ENCODE measurements at places on chromosomes 7 and 10.

- no peak for DNase-seq
Observed at GRCh38 chr10:101380353-101381017, 26.5 kb downstream of the BTRC start.

GRCh38 chr7:154869436-154869835, 133.5 kb downstream of the PAXIP1 start:
- no peak for DNase-seq

- DNase-seq, result no peak
Observed at GRCh38 chr10:36183056-36183455, 541.0 kb upstream of the FZD8 start.

DNA sequence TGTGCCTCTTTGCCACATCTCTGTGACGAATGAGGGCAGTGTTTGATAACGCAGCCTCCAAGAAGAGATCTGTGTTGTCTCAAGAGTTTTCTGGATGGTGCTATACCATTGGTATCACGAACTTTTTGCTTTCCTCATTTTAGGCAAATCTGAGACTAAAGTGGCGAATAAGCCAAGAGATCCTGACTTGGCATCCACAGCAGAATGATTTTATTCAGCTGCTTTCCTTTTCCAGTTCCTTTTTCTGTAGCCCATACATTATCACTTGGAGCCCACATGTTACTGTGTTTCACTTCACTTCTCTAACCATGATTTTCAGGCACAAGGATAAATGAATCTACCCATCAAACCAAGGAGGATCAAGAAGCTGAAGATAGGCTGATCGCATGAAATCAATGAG, 177.9 kb upstream of the PTN start:
- no peak for DNase-seq

DNA sequence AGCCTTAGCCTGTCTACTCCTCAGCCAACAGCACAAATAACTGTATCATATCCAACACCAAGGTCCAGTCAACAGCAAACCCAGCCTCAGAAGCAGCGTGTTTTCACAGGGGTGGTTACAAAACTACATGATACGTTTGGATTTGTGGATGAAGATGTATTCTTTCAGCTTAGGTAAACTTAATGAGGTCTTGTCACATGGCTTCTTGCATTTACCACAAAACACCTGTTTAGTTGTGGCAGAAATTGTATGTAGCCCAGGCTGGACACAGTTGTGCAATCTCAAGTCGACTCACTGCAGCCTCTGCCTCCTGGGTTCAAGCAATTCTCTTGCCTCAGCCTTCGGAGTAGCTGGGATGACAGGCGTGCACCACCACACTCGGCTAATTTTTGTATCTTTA, 21.4 kb downstream of the CCAR1 start:
- no peak for DNase-seq

DNA sequence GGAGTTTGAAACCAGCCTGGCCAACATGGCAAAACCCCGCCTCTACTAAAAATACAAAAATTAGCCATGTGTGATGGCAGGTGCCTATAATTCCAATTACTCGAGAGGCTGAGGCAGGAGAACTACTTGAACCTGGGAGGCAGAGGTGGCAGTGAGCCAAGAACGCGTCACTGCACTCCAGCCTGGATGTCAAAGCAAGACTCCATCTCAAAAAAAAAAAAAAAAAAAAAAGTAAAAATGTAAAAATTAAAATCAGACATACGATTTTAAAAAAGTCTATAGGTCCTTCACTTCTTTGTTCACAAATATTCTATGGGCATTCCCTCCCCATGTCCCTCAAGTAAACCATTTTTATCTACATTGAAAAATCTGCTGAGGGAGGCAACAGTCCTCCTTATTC, 34.9 kb upstream of the TLL2 start:
- no peak for DNase-seq

DNA sequence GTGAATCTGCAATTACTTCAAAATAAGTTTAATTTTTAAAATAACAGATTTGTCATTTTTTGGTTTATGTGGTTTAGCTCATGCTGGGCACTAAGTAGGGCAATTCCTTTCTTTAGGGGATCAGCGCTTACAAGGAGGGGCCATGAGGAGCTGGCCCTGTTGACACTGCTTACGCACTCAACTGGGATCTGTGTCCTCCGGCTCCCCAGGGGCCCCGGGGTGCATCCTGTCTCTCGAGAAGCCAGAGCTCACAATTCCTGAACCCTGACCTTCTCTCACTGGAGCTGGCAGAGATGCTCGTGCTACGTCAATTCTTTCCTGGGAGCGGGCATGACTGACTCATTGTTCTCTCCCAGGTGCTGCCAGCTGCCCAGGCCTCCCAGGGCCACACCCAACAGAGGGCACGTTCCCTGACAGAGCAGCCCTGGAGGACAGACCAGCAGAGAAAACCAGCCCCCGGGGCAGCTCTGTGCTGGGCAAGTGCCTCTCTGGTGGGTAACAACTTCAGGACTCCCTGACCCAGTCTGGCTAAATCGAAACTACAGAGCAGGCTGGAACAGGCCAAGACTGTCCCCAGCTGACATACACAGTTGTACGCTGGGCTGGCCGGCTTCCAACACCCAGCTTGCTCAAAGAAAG, 36.8 kb downstream of the CTBP2 start:
- no peak for DNase-seq

DNA sequence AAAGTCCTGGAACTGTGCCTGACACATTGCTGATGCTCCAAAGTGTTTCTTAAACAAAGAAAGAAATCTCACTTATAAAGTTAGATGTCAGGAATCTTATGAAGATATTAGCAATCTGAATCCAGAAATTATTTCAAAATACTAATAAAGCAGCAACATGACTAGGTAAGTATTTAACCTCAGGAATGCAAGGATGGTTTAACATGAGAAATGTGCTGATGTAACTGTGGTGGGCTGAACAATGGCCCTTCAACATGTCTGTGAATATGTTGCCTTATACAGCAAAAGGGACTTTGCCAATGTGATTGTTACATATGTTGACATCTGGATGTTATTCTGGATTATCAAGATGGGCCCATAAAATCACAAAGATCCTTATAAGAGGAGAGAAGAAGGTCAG, 87.1 kb downstream of the TEX36 start:
- no peak for DNase-seq

DNA sequence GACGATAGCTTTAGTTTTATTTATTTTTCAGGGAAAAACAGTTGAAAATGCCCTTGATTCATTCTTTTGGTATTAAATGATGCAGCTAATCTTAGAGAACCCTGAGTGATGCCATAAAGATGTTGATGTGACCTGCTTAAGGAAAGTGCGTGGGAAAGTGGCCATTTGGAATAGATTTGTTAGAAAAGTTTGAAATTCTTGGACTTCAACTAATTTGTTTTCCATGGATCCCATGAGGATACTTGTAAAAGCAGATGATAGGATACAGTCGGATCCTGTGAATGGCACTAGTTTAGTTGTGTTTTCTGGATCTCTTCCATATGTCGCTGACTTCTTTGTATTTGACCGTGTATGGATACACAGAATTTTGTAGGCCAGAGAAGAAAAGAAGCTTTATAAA, 69.0 kb downstream of the SEPTIN7 start:
- DNase-seq, result no peak

DNA sequence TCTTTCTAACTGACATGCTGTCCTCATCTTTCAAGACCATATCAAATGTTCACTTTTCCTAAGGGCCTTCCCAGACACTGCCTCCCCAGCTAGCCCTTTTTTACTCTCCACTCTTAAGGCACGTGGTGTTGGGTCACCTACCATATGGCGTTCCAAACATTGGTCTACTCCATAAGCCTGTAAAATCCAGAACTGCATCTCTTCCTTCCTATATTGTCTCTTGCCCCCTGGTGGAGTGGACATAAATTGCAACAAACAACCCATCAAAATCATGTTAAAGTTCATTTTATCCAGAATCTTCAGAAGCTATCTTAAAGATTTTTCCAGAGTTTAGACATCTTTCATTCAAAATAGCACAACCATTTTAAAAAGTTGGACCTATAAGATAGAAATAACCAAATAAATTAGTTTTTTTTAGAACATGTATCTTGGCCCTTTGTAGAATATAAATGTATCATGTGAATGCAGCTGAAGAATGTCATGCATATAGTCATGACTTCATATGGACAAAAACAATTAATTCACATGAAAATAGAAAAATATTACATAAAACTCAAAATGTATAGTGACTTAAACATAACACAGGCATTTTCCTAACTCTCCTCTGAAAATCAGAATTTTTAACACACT, 180.6 kb upstream of the CHRM2 start:
- peak; percentile 83 for DNase-seq

- no peak for DNase-seq
Observed at GRCh38 chr10:119755446-119755845, 29.6 kb downstream of the INPP5F start.

DNA sequence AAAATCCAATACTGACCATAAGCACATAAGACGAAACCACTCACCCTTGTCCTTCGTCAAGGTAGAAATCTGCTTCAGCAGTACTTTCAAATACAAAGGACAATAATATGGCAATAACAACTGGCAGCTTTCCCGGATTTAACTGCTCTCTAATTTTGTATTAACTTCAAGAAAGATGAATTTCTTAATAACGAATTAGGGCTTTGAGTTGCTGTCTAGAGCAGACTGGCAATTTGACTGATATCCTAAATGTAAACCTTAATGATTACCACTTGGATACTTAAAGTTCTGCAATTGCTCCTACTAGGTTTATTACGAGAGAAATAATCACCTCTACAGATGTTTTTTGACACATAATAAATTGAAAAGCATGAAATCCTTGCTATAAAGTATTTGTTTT, 418.7 kb downstream of the MAGI2 start:
- DNase-seq, result no peak

- DNase-seq, result peak; percentile 74
Observed at GRCh38 chr10:96229568-96230030, 41.8 kb downstream of the BLNK start.

GRCh38 chr10:113235508-113235907, 285.5 kb downstream of the TCF7L2 start:
- no peak for DNase-seq

DNA sequence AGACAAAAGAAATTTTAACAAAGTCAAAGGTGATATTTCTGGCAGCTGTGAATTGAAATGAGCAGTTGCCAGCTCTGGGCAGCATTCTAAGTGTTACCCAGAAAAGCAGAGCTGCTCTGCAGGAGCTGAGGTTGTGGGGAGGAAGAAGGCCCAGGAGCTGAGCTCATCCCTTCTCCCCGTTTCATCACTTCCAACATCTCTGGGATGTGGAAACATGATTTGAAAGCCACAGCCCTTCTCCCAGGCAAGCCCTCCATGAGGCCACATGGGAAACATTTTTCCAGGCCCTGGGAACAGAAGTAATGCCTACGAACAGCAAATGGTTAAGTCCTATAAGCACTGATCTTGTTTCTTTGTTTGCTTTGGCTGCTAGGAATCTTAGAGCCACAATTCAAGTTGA, 10.9 kb upstream of the DMBT1 start:
- DNase-seq, result no peak

DNA sequence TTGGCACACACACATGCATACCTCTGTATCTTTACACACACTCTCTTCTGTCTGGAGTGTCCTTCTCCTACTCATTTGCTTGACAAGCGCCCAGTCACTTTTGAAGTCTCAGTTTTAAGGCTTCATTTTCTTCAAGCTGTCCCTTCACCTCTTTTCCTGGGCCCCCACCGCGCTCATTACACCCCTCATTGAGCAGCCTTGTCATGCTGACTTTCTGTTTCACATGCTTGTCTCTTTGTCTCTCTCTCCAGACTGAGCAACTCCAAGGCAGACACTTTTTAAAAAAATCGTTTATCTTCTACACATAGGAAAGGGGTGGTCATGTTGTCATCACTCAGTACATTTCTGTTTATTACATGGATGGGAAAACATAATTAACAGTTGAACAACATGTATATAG, 225.2 kb upstream of the FZD1 start:
- no peak for DNase-seq

- no peak for DNase-seq
Observed at GRCh38 chr10:15482156-15482555, 111.1 kb upstream of the FAM171A1 start.

GRCh38 chr7:81321949-81322348, 403.1 kb upstream of the SEMA3C start:
- no peak for DNase-seq

DNA sequence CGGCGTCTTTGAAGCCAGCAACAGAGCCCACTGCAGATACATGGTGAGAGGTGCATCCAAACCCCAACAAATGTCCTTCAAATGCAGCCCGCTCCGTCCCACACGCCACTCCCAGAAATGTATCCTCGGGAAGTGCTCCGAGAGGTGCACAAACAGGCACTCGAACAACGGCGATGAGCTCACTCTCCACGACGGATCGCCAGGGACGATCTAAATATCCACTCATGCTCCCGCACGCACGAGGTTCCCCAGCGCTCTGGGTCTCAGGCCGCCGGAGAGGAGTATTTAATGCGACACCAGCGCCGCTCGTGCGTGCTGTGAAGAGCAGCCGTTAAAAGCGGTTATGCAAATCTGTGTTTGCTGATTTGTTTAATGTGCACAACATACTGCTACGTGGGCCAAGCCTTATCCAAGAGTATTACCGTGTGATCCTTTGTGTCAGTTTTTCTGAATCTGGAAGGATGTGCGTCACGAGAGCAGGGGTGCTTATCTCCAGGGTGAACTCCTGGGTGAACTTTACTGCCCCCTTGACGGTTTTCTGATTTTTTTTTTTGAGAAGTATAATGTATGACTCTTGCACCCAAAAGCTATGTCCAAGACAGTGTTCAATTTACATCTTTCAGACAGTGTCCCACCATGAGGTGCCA, 48.5 kb upstream of the PPP2R2D start:
- no peak for DNase-seq

DNA sequence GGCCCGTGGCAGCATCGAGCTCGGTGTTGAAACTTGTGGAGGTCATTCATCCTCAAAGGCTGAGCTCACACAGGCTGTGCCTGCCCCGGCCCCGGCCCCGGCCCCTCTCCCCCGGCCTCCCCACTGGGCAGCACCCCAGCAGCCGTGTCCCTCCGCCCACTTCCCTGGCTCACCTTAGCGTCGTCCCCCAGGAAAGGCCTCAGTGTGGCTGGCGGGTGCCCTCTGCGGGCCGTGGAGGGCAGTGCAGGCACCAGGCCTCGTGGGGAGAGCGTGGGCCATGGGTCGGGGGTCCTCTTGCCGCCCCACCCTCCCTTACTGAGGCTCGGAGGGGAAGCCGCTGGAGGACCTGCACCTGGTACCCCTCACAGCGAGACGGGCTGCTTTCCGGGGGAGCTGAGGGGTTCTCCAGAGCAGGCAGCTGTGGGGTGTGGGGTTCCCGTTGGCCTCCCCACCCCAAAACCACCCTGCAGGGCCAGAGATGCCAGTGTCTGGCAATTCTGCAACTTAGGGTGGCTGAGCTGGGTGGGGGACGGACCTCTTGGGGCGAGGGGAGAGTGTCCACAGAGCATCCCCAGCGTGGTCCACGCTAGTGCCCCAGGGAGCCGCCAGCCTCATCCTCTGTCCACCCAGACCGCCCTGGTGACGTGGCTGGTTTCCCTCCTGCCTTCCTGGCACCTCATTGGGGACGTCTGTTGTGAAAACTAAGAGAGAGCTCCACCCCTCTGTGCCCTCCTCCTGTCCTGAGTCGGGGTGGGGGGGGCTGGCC, 44.2 kb upstream of the DPYSL4 start:
- DNase-seq, result peak; percentile 24

GRCh38 chr10:34677591-34677990, 137.5 kb downstream of the PARD3 start:
- peak; percentile 15 for DNase-seq

Data from NCI-H82 (cell line).